Pancreas (tissue), 10 donors: ENCODE measurements at places on chromosomes 11 and 22. TPM values are rescaled to one million over a fixed set of nuclear protein-coding genes. Genes with fewer than 3 reads are reported as not detected.

OR6A2 gene
- 0.19 TPM for total RNA-seq

DNA sequence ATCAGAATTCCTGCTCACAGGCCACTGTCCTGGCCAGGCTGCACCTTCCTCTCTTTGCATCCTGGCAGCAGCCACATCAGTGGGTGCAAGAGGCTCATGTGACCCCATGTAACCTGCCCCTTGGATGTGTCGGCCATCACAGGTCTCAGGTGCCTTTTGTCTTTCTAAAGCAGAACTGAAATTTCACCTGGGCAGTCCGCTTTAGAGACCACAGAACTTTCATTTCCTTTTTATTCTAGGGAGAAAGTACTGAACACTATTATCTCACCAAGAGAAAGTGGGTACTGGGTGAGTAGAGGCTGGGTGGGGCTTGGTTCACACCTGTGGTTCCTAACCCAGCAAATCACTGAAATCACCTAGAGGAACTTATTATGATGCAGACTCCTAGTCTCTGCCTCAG lies 51.7 kb upstream of the NUP160 start:
- H3K4me3 ChIP-seq, result no peak overlapping the region
- no peaks in the 10 kb centered on the region for H3K36me3 ChIP-seq
- no peak overlapping the region for H3K27ac ChIP-seq
- no peak for DNase-seq

DNA sequence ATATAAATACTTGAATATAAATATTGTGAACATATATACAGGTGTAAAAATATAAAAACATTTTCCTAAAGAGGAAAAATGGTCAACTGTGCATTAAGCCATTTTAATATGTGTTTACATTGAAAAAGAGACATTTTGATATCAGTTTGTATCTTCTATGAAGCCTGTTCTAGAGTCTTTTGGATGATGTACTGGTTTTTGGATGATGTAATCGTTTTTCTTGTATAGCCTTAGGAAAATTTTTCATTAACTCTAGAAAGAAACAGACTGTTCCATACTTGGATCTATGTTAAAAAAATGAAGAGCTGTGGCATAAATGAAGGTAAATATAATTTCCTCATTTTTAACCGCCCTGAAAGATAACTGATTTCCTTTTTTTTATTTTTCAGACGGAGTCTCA lies 39.6 kb upstream of the RDX start:
- no peaks in the 10 kb centered on the region for H3K4me1 ChIP-seq
- no peak overlapping the region for H3K27ac ChIP-seq
- H3K27me3 ChIP-seq, result no peaks in the 10 kb centered on the region
- no peak for DNase-seq

- H3K4me3 ChIP-seq, result no peak overlapping the region
- DNase-seq, result no peak
- no peaks in the 10 kb centered on the region for H3K27me3 ChIP-seq
- no peaks in the 10 kb centered on the region for H3K36me3 ChIP-seq
Measured at GRCh38 chr11:6646918-6647679, 8.5 kb downstream of the DCHS1 start.

DNA sequence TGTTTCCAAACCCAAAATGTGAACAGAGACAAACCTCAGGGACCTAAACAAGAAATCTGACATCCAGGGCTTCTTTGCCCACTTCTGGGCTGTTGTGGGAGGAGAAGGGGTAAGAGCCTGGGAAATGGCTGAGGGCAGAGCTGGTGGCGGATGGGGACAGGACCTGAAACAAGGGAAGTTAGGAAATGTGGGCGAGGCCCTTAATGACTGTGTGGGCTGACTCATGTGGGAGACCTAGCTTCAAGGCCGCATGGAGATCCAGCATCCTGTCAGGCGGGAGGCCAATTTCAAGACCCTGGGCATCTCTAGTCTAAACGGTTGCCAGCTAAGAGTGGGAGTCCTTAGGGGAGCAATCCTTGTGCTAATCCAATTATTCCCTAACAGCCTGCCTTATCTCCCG lies 2.1 kb upstream of the OAF start:
- no peaks in the 10 kb centered on the region for H3K36me3 ChIP-seq
- no peaks in the 10 kb centered on the region for H3K27me3 ChIP-seq
- H3K4me3 ChIP-seq, result no peak overlapping the region
- H3K27ac ChIP-seq, result no peak overlapping the region
- peaks cover 45% of the 10 kb centered on the region for H3K4me1 ChIP-seq
- DNase-seq, result no peak

DNA sequence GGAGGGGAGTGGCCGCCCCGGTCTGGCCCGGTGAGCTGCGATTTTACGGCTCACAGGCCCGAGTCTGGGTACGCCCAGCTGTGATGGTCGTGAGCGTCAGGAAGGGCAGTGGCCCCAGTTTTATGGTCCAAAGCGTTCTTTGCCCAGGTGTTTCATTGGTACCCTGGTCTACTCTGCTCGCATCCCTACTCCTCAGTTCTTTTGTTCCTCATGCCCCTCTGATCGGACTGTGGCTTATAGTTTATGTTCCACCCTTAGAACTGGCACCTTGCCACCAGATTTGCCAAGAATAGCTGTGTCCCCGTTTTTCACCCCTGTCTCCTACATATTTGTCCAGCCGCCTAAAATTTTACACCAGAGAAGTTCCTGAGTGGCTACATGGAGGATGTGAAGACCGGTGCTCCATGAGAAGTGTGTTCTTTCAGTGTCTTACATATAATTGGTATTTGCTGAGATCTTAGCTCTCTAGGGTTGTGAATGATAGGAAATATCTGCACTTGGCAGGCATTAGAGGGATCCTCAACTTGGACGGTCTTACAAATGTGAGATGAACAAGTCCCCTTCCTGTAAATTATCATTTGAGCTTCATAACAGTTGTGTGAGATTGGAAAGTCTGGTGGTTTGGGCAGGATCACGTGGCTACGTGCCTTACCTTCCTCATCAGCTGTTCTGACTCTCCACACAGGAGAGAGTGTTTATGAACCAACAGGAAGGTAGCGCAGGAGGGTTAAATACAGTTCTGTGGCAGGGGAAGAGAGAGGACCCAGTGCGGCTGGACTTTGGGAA lies 1.1 kb downstream of the PANX1 start:
- peak overlapping the region; percentile 80 for H3K4me3 ChIP-seq
- no peaks in the 10 kb centered on the region for H3K36me3 ChIP-seq
- no peaks in the 10 kb centered on the region for H3K27me3 ChIP-seq
- peaks cover 4% of the 10 kb centered on the region for H3K4me1 ChIP-seq
- H3K27ac ChIP-seq, result peak overlapping the region; percentile 90

GRCh38 chr11:122685041-122685440 lies 29.5 kb downstream of the UBASH3B start:
- no peak overlapping the region for H3K4me3 ChIP-seq
- H3K36me3 ChIP-seq, result no peaks in the 10 kb centered on the region
- H3K27ac ChIP-seq, result no peak overlapping the region
- no peaks in the 10 kb centered on the region for H3K27me3 ChIP-seq
- H3K4me1 ChIP-seq, result no peaks in the 10 kb centered on the region

TIMM10B gene
- 17.3 TPM for total RNA-seq

DNA sequence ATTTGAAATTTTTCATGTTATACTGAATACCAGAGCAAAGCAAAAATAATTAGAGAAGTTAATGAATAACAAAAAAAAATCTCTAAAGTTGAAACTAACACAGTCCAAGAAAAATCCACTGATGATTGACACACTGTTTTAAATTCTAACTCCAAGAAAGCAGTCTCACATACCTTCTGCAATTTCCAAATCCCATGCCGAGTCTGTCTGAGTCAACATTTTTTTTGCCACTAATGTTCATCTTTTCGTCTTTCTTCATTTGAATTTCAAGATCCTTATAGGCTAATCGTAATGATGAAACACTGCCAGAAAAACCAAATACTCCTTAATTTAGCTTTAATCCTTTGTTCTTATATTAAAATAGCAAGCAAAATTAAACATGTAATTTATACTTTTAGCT lies 39.5 kb downstream of the ARFGAP3 start:
- H3K27me3 ChIP-seq, result no peaks in the 10 kb centered on the region
- H3K27ac ChIP-seq, result no peak overlapping the region

CHRNA10 gene
- 0.38 TPM for total RNA-seq

SLC37A2 gene
- 2.2 TPM for total RNA-seq

GRCh38 chr11:19437760-19438159 lies 197.0 kb upstream of the E2F8 start:
- H3K27me3 ChIP-seq, result no peaks in the 10 kb centered on the region
- no peaks in the 10 kb centered on the region for H3K36me3 ChIP-seq
- no peak overlapping the region for H3K27ac ChIP-seq
- H3K4me3 ChIP-seq, result no peak overlapping the region

PATE2 gene
- not detected for total RNA-seq

DNA sequence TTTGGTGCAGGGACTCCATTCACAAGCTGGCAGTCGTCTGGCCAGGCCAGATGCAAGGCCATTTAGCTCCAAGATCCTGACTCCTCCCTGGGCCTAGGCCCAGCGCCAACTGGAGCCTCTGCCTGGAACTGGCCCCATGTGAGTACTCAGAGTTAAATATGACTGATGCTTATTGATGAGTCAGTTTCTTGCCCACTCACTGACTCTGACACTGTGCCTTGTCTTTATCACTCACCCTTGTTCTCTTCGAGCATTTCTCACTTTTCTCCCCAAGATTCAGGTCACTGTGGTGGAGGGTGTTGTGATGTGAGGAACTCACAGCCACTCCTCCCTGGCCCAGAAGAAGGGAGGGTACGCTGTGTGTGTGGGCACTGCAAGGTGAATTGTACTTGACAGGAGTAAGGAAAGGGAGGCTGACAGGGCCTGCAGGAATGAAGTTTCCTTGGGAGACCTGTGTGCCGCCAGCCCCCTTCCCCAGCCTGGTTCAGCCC lies 23.2 kb upstream of the ST3GAL4 start:
- H3K4me1 ChIP-seq, result no peaks in the 10 kb centered on the region
- H3K27me3 ChIP-seq, result no peaks in the 10 kb centered on the region
- no peaks in the 10 kb centered on the region for H3K36me3 ChIP-seq
- H3K27ac ChIP-seq, result no peak overlapping the region

DNA sequence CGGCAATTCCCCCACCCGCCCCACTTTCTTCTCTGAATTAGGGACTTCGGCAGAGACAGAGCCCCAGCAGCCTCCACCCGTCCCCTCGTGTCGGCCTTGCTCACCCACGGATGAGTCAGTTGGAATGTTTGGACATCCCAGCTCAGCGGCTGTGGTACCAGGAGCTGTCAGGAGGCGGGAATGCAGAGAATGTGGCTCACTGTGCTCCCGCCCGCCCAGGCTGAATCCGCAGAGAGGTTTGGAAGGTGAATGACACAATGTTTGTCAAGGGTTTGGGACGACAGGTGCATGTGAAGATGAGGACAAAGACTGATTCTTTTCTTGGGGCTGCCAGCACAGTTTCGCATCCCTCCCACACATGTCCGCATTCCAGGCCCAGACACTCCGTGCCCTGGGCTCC lies 39.6 kb downstream of the LIF start:
- H3K27ac ChIP-seq, result no peak overlapping the region
- H3K27me3 ChIP-seq, result no peaks in the 10 kb centered on the region
- no peaks in the 10 kb centered on the region for H3K36me3 ChIP-seq
- no peak for DNase-seq
- H3K4me1 ChIP-seq, result no peaks in the 10 kb centered on the region

DNA sequence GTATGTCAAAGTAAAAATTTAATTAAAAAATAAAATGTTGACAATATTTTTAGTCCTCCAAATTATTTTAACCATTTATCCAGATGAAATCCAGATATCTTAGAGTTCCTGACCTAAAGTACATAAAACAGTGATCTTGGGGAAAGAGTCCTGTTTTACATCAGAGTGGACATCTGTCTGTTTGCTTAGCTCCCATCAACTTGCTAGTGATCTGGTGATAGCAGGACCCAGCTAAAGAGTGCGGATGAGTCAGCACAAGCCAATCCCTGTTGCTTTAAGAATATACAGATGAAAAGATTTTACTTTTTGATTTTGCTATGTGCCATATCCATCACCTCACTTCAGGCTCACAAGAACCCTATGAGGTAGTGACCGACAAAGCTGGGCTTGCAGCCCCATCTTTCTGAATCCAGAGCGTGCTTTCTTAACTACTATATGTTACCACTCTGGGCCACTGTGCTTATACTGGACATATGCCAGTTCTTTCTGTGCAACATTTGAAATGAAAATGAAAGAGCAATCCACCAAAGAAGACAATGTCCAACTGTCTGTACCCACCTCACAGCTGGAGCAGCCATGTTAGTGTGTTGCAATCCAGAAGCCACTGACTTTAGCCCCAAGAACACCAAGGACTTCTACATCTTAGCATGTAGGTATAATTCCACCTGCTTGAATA lies 167.6 kb upstream of the SESN3 start:
- H3K4me3 ChIP-seq, result no peak overlapping the region
- H3K27me3 ChIP-seq, result peaks cover 3% of the 10 kb centered on the region
- H3K4me1 ChIP-seq, result no peaks in the 10 kb centered on the region
- DNase-seq, result no peak

- peak overlapping the region; percentile 80 for H3K27ac ChIP-seq
- H3K36me3 ChIP-seq, result no peaks in the 10 kb centered on the region
- H3K4me1 ChIP-seq, result no peaks in the 10 kb centered on the region
- no peak for DNase-seq
- no peaks in the 10 kb centered on the region for H3K27me3 ChIP-seq
Measured at GRCh38 chr11:46363455-46364005, 16.3 kb downstream of the DGKZ start.

- no peaks in the 10 kb centered on the region for H3K36me3 ChIP-seq
- no peak overlapping the region for H3K4me3 ChIP-seq
- no peak for DNase-seq
- H3K4me1 ChIP-seq, result no peaks in the 10 kb centered on the region
Measured at GRCh38 chr11:2701898-2702434, 2.2 kb upstream of the KCNQ1OT1 start.

DNA sequence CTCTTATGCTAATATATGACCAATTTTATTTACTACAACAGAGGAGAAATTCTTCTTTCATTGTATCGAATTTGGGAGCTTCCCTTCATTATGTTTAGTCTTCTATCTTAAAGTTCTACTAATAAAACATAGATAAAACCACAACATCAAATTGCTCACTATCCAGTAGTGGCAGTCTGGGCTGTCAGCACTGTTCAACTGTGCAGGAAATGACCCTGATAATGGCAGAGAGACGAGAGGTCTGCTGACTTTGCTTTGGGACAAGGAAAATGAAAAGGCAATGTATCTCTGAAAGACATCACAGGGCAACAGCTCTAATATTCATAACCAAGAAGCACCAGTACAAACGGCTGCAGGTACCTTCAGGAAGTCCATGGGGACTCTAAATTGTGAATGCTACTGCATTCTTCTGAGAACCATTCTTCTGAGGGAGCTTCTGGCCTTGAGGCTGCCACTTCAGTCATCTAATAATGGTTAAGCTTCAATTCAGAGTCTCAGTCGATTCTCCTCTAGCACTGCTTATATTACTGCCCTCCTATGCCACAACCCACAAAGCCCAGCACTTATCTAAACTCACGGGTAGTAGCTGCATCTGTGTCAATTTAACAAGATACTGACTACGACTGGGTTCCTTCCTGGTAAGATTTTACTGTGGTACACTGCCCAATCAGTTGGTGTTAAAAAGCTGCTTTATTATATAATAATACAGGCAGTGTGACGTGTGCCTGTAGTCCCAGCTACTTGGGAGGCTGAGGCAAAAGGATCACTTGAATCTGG lies 44.2 kb downstream of the CKAP5 start:
- H3K27ac ChIP-seq, result no peak overlapping the region
- no peaks in the 10 kb centered on the region for H3K27me3 ChIP-seq
- H3K4me1 ChIP-seq, result no peaks in the 10 kb centered on the region
- H3K4me3 ChIP-seq, result no peak overlapping the region

SUSD2 gene
- 0.35 TPM for total RNA-seq

F2 gene
- not detected for total RNA-seq
